ENCODE measurements at places on chromosomes 4 and X. TPM values are rescaled to one million over a fixed set of nuclear protein-coding genes. Genes with fewer than 3 reads are reported as not detected.

DNA sequence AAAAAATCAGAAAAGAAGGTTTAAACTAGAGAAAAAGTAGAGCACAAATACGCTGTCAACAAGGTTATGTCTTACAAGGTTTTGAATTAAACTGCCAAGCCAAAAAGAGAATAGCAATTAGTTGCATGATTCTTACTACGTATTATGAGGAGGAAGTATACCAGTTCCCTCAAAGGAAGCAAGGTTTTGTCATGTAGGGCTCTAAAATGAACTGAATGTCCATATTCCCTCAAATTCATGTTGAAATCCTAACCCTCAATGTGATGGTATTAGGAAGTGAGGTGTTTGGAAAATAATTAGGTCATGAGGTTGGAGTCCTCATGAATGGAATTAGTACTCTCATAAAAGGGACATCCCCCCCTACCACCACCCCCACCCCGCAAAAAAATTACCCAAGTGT lies 201.0 kb downstream of the FBXW7 start:
- no peaks in the 10 kb centered on the region for H3K36me3 ChIP-seq
- DNase-seq: no peak
- H3K4me1 ChIP-seq: no peaks in the 10 kb centered on the region
- H3K27me3 ChIP-seq: no peaks in the 10 kb centered on the region
- H3K4me3 ChIP-seq: no peak overlapping the region
- H3K27ac ChIP-seq: no peak overlapping the region

- no peak overlapping the region for H3K27ac ChIP-seq
- no peaks in the 10 kb centered on the region for H3K27me3 ChIP-seq
- no peak overlapping the region for H3K4me3 ChIP-seq
- DNase-seq: no peak
These were observed 105.6 kb downstream of the AMELX start for GRCh38 chrX:11398785-11399184.

DNA sequence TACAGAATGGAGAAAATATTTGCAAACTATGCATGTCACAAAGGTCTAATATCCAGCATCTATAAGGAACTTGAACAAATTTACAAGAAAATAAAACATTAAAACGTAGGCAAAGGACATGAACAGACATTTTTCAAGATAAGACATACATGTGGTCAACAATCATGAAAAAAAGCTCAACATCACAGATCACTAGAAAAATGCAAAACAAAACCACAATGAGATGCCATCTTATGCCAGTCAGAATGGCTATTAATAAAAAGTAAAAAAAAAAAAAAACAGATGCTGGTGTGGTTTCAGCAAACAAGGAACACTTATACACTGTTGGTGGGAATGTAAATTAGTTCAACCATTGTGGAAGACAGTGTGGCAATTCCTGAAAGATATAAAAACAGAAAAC lies 75.8 kb upstream of the IL13RA2 start:
- H3K36me3 ChIP-seq: no peaks in the 10 kb centered on the region
- no peak for DNase-seq
- H3K27ac ChIP-seq: no peak overlapping the region
- no peaks in the 10 kb centered on the region for H3K4me1 ChIP-seq
- H3K4me3 ChIP-seq: no peak overlapping the region

- H3K4me1 ChIP-seq: peaks cover 4% of the 10 kb centered on the region
- peak; percentile 75 for DNase-seq
- H3K27ac ChIP-seq: no peak overlapping the region
- peaks cover 26% of the 10 kb centered on the region for H3K27me3 ChIP-seq
- no peak overlapping the region for H3K4me3 ChIP-seq
These were observed 10.1 kb upstream of the FGG start for GRCh38 chr4:154622598-154622997.

DNA sequence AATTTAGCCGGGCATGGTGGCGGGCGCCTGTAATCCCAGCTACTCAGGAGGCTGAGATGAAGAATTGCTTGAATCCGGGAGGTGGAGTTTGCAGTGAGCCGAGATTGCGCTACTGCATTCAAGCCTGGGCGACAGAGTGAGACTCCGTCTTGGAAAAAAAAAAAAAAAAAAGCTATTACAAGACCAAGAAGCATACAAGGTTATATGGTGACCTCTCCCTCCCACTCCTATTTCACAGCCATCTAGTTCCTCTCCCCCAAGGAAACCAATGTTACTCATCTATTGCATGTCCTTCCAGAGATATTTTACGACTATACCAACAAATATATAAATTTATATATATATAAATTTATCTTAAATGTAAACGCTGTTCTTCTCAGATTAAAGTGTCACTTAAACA lies 3.2 kb downstream of the SLC9A7 start:
- H3K27ac ChIP-seq: no peak overlapping the region
- H3K4me1 ChIP-seq: no peaks in the 10 kb centered on the region

- no peak overlapping the region for H3K27ac ChIP-seq
- H3K4me1 ChIP-seq: peaks cover 53% of the 10 kb centered on the region
- H3K4me3 ChIP-seq: no peak overlapping the region
- no peaks in the 10 kb centered on the region for H3K27me3 ChIP-seq
- no peaks in the 10 kb centered on the region for H3K36me3 ChIP-seq
These were observed 714.2 kb downstream of the RPA4 start for GRCh38 chrX:97597954-97598353.

- peaks cover 69% of the 10 kb centered on the region for H3K4me1 ChIP-seq
- peak overlapping the region; percentile 96 for H3K27ac ChIP-seq
- H3K4me3 ChIP-seq: no peak overlapping the region
- H3K27me3 ChIP-seq: no peaks in the 10 kb centered on the region
- H3K36me3 ChIP-seq: peaks cover 14% of the 10 kb centered on the region
These were observed 91.0 kb upstream of the MAPK10 start for GRCh38 chr4:86450861-86451260.

GRCh38 chrX:68375803-68376202 lies 57.5 kb downstream of the OPHN1 start:
- H3K27ac ChIP-seq: no peak overlapping the region
- DNase-seq: no peak
- H3K36me3 ChIP-seq: no peaks in the 10 kb centered on the region
- no peak overlapping the region for H3K4me3 ChIP-seq
- H3K4me1 ChIP-seq: no peaks in the 10 kb centered on the region
- H3K27me3 ChIP-seq: no peaks in the 10 kb centered on the region

DNA sequence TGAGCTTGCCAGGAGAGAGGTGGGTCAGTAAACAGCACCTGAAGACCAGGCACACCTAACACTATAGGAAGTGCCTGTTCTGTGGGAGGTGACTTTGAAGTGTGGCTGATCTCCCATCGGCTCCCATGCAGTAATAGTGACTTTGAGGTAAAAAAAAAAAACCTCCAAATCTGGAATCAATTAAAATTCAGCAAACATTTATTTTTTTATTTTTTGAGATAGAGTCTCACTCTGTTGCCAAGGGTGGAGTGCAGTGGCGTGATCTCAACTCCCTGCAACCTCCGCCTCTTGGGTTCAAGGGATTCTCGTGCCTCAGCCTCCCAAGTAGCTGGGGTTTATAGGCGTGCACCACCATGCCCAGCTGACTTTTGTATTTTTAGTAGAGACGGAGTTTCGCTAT lies 32.4 kb downstream of the ARHGAP10 start:
- H3K4me3 ChIP-seq: no peak overlapping the region
- H3K27ac ChIP-seq: no peak overlapping the region
- no peaks in the 10 kb centered on the region for H3K27me3 ChIP-seq
- DNase-seq: no peak
- H3K4me1 ChIP-seq: no peaks in the 10 kb centered on the region

GRCh38 chr4:35500812-35501211 lies 743.5 kb downstream of the ARAP2 start:
- H3K27ac ChIP-seq: no peak overlapping the region
- no peak for DNase-seq
- no peak overlapping the region for H3K4me3 ChIP-seq
- no peaks in the 10 kb centered on the region for H3K36me3 ChIP-seq

The CPZ gene
- total RNA-seq: not detected

The CXCL1 gene
- not detected for total RNA-seq

The ITGB1BP2 gene
- total RNA-seq: 0.99 TPM

The CITED1 gene
- total RNA-seq: 1.9 TPM

Measured in neural progenitor cell (in vitro differentiated cells).